ENCODE measurements at places on chromosomes 4 and X. TPM values are rescaled to one million over a fixed set of nuclear protein-coding genes. Genes with fewer than 3 reads are reported as not detected.

GRCh38 chr4:163610648-163611047 is 116.2 kb downstream of the TMA16 start:
- no peaks in the 10 kb centered on the region for H3K27me3 ChIP-seq
- no peak overlapping the region for H3K27ac ChIP-seq
- no peak for DNase-seq
- no peaks in the 10 kb centered on the region for H3K36me3 ChIP-seq

GPR34 gene
- polyA plus RNA-seq = 0.71 TPM

DNA sequence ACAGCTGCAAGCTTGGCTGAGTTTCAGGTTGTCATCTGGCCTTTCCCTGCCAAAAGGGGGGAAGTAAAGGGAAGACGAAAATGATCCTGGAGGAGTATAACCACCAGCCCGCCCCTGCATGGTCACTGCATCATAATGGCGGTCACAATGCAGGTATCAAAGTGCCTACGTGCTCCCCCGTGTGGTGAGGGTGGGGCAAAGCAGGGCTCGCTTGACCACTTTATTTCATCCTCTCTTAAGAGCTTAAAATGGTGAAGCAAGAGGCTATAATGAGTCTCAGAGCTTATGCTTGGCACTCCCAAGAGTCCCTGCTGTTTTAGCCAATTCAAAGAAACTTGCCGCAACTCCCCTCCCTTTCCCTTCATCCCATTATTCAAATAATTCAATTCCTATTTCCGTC is 105.6 kb downstream of the APOOL start:
- H3K36me3 ChIP-seq = no peaks in the 10 kb centered on the region
- H3K4me3 ChIP-seq = no peak overlapping the region
- no peak overlapping the region for H3K27ac ChIP-seq
- H3K27me3 ChIP-seq = no peaks in the 10 kb centered on the region
- no peaks in the 10 kb centered on the region for H3K4me1 ChIP-seq
- DNase-seq = no peak

PNMA6F gene
- not detected for polyA plus RNA-seq

DNA sequence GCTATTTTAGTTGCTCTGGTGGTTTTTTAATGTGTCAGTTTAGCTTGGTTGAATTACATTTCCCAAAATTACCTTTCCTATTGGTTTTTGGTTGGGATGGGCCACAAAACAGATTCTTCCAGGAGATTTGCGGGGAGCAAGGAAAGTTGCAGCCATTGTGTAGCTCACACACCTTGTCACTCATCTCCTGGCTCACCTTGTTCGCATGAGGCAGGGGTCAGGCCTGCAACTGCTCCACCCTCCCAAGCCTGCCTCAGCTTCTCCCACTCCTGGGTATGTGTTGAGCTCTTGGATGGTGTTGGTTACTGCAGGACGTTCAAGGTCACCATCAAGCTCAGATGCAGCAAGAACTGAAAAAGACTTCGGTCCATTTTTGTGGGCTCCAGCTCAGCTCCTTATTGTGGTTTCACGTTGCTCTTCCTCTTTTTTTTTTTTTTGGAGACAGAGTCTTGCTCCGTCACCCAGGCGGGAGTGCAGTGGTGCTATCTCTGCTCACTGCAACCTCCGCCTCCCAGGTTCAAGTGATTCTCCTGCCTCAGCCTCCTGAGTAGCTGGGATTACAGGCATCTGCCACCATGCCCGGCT is 95.6 kb upstream of the METTL14 start:
- no peaks in the 10 kb centered on the region for H3K36me3 ChIP-seq
- no peaks in the 10 kb centered on the region for H3K4me1 ChIP-seq
- DNase-seq = no peak

F9 gene
- polyA plus RNA-seq = 2.8 TPM

DNA sequence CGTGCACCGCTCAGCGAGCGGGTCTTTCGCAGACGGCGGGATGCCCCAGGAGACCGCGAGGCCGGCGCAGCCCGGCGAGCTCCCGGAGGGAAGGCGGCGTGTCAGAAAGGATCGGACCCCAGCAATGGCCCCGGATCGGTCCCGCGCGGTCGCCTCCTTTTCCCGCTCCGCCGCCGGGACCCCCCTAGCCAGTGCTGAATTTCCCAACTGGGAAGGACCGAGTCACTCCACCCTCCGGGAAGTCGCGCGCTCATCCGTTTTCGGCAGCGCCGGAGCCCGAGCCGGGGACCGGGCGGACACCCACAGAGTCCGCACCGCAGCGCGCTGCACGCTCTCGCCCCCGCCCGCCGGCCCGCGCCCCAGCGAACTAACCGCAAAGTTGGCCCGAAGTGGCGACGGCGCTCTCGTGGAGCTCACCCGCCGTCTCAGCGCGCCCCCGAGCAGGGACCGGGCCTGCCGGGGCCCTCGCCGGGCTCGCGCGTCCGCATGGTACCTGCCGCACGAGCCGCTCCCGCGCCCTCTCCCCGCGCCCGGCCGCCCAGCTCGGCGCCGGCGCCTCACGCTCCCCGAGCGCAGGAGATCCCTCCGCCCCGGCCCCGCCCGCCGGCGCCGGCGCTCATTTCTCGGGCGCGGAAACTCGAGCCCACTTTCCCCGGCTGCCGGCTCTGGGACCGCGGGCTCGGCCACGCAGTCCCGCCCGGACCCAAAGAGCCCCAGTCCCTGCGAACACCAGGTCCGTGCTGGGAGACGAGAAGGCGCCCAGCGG is at the start of gene FAT1:
FAT1 (minus strand) TSS at position 565 of the 766 bp plus-strand sequence. CDS start 14,029 bp downstream, outside the sequence.
- no peaks in the 10 kb centered on the region for H3K36me3 ChIP-seq
- H3K4me3 ChIP-seq = peak within 1 kb of the TSS; percentile 90
- peak; percentile 90 for DNase-seq
- peaks cover 8% of the 10 kb centered on the region for H3K4me1 ChIP-seq

PDE5A gene
- 9.7 TPM for polyA plus RNA-seq

CDK16 gene
- polyA plus RNA-seq = 190 TPM

HPGDS gene
- 0.49 TPM for polyA plus RNA-seq

GRCh38 chrX:132737743-132738142 is 220.7 kb downstream of the HS6ST2 start:
- no peaks in the 10 kb centered on the region for H3K27me3 ChIP-seq
- H3K4me1 ChIP-seq = no peaks in the 10 kb centered on the region
- DNase-seq = no peak

- H3K4me1 ChIP-seq = no peaks in the 10 kb centered on the region
- no peak overlapping the region for H3K4me3 ChIP-seq
- no peak overlapping the region for H3K27ac ChIP-seq
Measured at GRCh38 chr4:47195706-47196105, 164.3 kb downstream of the GABRB1 start.

- no peak overlapping the region for H3K4me3 ChIP-seq
- no peaks in the 10 kb centered on the region for H3K27me3 ChIP-seq
- H3K36me3 ChIP-seq = no peaks in the 10 kb centered on the region
- no peaks in the 10 kb centered on the region for H3K4me1 ChIP-seq
Measured at GRCh38 chr4:80475798-80476197, 140.3 kb downstream of the CFAP299 start.

DNA sequence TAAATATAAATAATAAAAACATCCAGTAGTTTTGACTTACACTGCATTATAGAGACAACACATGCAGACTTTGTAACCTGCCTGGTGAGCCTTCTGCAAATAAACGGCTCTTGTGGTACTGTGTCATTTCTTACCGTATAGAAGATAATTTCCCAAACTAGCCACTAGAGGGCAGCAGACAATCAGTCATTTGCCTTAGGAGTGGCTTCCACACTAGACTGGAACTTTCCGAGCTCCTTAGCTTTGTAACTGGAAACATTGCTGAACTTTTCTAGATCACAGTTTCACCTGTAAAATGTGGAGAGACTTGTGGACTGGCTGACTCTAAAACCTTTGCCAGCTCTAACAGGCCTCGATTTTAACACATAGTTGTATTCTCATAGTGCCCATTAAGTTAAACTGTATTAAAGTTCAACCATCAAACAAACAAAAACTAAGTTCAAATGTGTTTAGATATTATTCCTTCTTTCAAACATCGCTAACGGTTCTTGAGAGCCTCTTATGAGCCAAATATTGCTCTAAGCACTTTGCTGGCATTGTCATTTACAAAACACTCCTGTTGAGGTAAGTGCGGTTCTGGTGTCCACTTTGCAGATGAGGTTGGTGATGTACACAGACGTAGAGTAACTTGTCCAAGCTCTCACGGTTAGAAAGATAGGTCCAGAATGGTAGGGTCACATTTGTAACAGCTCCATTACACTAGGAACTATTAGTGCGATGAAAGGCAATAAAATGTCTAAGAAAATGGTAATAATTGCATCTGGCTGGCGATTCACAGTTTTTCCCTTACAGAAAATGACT is 345.5 kb downstream of the ANK2 start:
- no peak overlapping the region for H3K4me3 ChIP-seq
- H3K27me3 ChIP-seq = no peaks in the 10 kb centered on the region
- H3K4me1 ChIP-seq = peaks cover 12% of the 10 kb centered on the region
- no peaks in the 10 kb centered on the region for H3K36me3 ChIP-seq
- H3K27ac ChIP-seq = no peak overlapping the region
- peak; percentile 93 for DNase-seq

GRCh38 chr4:173415885-173416653 is 17.2 kb upstream of the SCRG1 start:
- no peaks in the 10 kb centered on the region for H3K36me3 ChIP-seq
- no peak for DNase-seq
- no peak overlapping the region for H3K4me3 ChIP-seq
